ENCODE measurements at places on chromosomes 12 and 14.

DNA sequence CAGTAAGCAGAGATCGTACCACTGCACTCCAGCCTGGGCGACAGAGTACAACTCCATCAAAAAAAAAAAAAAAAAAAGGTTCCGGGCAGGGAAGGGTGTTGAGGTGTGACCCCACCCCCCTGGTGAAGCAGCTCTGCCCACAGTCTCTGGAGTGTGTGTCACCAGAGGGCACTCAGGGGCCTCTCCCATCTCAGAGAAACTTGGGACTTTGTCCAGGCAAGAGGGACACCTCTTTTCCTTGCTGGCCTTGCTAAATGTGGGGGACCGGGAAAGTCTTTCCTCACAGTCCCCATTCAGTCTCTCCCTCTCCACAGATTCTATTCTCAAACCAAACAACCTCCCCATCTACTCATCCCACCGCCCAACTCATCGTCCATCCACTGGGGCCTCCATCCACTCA lies 43.6 kb downstream of the RFLNA start:
- DNase-seq = no peak

- DNase-seq = no peak
Observed at GRCh38 chr12:90924406-90924805, 30.6 kb downstream of the CCER1 start.

GRCh38 chr12:2633825-2634200 lies 161.0 kb upstream of the FKBP4 start:
- no peak for DNase-seq

GRCh38 chr12:24574538-24574937 lies 374.4 kb downstream of the BCAT1 start:
- DNase-seq = no peak

DNA sequence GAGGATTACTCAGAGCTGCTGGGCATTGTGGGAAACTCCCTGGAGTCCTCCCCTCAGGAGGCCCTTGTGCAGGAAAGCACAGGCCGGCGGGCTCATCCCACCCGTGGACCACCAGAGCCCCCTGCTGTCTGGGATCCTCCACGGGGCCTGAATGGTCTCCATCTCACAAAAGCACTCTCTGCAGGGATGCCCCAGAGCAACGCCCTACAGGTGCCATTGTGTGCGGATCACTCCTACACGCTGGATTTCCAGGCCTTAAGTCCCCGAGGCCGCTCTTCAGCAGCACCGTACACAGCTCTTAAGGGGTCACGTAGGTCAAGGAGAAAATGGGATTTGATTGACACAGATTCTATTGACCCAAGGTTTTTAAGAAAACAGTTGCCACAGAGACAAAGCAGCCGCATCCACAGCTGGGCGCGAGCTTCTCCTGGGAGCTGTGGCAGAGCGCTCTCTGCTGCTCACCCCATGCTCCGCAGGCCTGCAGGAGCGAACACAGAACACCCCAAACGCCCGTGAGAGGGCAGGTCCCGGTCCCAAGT lies 36.7 kb upstream of the RIMBP2 start:
- no peak for DNase-seq

GRCh38 chr12:128449146-128449894 lies 182.3 kb downstream of the TMEM132C start:
- no peak for DNase-seq
